ENCODE measurements at places on chromosomes 12 and 14.

DNA sequence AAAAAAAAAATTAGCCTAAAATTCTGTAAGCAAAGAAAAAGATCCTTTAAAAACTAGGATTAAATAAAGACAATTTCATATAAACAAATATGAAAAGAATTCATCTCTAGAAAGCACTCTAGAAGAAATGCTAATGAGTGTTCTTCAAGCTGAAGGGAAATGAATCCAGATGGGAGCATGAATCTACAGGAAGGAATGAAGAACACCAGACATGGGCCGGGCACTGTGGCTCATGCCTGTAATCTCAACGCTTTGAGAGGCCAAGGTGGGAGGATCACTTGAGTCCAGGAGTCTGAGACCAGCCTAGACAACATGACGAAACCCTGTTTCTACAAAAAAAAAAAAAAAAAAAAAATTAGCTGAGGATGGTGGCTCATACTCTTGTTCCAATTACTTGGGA is 297.2 kb downstream of the FBXL14 start:
- no peak for DNase-seq

- DNase-seq: no peak
Measured at GRCh38 chr14:61498303-61498702, 176.9 kb downstream of the PRKCH start.

DNA sequence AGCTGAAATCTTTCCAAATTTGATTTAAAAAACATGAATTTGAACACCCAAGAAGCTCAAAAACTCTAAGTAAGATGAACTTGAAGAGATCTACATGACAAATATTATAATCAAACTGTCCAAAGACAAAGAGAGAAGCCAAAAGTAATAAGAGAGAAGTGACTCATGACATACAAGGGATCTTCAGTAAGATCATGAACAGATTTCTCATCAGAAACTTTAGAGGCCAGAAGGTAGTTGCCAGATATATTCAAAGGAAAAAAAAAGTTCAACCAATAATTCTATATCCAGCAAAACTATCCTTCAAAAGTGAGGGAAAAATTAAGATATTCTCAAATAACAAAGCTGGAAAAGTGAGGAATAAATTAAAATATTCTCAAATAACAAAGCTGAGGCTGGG is 35.1 kb upstream of the MMP19 start:
- no peak for DNase-seq

DNA sequence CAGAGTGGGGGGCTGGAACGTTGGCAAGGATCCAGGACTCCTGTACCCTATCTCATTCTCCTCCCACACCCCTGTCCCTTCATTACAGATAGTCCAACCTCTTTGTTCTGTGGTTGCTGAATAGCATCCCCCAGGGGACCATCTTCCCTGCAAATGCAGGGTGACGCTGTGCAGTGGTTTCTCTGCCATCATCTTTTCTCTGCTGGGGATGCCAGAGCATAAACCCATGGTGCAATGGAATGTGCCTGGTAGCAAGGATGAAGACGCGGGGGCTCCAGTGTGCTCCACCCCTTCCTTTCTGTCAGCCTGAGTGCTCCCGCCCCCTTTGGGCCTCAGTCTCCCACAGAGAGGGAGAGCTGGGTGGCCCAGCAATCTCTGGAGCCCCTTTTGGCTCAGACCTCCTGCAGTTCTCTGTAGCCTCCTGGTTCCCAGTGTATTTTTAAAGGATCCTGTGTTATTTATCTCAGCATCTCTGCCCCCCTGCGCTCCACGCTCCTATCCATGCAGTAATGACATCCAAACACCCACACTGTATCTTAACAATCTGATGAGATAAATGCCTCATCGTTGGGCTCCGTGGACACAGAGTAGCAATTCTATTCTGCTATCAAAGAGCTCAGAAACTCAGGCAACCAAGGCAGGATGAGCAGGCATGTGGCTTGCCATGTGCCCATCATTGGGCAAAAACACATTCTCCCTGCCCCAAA is 212.8 kb downstream of the CACNA1C start:
- DNase-seq: no peak

GRCh38 chr12:115468087-115468510 is 784.1 kb upstream of the TBX3 start:
- no peak for DNase-seq

Data from eye (tissue), 1 donor.